Urinary bladder (tissue), 4 donors: ENCODE measurements at places on chromosomes 11 and 22.

- no peak for DNase-seq
These were observed 20.1 kb upstream of the NCAM1 start for GRCh38 chr11:112941104-112941503.

GRCh38 chr11:124915541-124916369 is 3.3 kb upstream of the HEPN1 start:
- DNase-seq = no peak

- DNase-seq = no peak
These were observed 4.0 kb upstream of the TH start for GRCh38 chr11:2175659-2176058.

DNA sequence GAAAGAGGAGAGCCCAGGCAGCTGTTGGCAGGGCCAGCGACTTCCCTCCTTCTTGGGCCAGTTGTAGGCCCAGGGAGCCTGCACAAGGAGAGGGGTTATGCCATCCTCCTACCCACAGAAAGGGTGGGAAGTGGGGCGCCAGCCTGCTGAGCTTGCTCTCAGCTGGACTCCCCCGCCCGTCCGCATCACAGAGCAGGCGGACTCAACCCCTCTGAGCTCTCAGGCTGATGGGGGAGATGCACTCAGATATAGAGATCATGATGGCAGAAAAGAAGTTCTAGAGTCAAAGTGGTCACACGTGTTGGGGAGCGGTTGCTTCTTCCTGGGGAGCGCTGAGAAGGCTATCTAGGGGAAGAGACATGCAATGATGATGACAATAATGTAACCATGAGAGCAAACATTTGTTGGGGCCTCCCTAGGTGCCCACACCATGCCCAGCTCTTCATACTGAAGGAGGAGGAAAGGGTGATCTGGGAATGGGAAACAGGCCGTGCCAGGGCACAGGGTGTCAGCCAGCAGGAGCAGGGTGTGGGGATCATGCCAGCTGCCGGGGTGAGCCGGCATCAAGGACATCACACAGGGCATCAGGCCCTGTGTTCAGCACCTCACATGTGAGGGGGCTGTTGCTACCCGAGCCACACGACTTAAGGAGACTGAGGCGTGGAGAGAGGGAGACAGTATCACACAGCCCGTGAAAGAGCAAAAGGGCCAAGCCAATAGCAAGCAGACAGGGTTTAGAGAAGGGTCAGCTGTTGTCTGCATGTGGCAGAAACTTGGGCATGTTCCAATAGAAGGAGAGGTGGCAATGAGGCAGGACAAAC is 7.7 kb downstream of the SLC35E4 start:
- DNase-seq = no peak
